ENCODE measurements at places on chromosomes 11 and 22.

GRCh38 chr22:24144778-24145085, 36.6 kb upstream of the SUSD2 start:
- no peak for DNase-seq

GRCh38 chr22:36768616-36769015, 7.3 kb downstream of the IFT27 start:
- no peak for DNase-seq

DNA sequence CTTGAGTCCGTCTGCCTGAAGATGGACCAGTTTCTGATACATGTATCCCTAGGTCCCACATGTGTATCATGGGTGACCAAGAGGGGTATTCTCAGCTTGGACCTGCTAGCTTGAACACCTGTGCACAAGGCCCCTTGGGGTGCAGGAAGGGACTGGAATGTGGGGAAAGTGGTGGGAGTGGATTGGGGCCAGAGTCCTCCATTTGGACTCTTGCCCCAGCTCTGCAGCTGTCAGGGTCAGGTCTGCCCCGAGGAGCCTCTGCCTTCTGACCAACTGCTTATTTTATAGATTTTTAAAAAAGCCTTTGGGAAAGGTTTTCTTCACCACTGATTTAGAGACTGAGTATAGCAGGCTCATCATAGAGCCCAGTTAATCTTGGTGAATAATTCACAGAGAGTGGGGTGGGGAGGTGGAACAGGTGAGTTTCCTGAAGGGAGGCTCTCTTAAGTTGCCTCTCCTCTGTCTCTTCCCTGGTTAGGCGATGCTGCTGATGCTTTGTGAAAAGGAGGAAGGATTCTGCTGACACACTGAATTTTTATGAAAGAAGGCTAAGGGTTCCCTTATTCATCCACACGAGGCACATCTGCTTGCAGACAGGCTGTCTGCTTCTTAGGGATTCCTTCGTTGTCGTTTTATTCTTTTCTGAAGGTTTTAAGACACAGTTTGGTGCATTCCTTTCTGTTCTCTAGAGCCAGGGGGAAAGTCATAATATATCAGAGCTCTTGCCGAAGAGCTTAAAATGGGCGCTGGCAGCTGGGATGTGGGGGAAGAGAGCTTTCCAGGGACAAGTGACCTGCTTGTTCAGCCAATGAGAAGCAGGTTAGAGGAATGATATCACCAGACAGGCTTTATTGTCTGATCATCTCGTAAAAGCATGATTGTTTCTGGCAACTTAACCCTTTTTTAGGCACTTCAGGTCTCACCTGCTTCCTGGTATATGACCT, 19.9 kb downstream of the TRIM44 start:
- DNase-seq = no peak

GRCh38 chr11:11279956-11280689, 72.9 kb downstream of the CSNK2A3 start:
- DNase-seq = no peak

Data from cerebellar nuclear complex (tissue), 1 donor.